Activated naive CD8-positive, alpha-beta T cell treated with anti-CD3 and anti-CD28 coated beads for 36 hours (primary cell): ENCODE measurements at places on chromosomes 3 and 15. TPM values are rescaled to one million over a fixed set of nuclear protein-coding genes. Genes with fewer than 3 reads are reported as not detected.
A peak's percentile ranks its signal among the peaks of the same experiment; 100 is the strongest.

DNA sequence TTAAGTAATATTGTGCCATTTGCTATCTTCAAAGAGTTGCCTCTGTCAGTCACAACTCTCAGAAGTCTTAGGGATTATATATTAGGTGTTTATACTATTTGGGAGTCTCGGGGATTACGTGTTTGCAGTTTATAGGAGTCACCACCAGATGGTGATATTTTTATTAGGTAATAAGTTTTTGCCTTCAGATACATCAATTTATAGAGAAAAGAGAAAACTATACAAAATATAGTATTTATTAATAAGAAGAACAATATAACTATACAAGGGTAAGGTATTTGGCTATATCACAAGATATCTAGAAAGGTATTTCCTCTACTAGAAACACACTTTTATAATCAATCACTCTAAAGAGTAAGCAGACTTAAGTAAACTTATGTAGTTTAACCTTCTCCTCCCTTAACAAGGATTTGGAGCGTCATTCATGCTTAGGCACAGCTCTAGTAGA lies 10.7 kb upstream of the DHX36 start:
- no peak for DNase-seq
- no peak overlapping the region for H3K27ac ChIP-seq
- no peaks in the 10 kb centered on the region for H3K4me1 ChIP-seq
- no peaks in the 10 kb centered on the region for H3K36me3 ChIP-seq
- no peak overlapping the region for H3K4me3 ChIP-seq

GRCh38 chr3:128433837-128434165 lies 32.9 kb downstream of the DNAJB8 start:
- H3K27ac ChIP-seq, result no peak overlapping the region
- no peaks in the 10 kb centered on the region for H3K36me3 ChIP-seq
- H3K27me3 ChIP-seq, result peaks cover 62% of the 10 kb centered on the region
- H3K4me1 ChIP-seq, result peaks cover 7% of the 10 kb centered on the region

The DOCK3 gene
- total RNA-seq, result 2.1 TPM

The TEX55 gene
- total RNA-seq, result not detected

The ACTRT3 gene
- total RNA-seq, result 1.7 TPM

- no peak overlapping the region for H3K27ac ChIP-seq
- no peaks in the 10 kb centered on the region for H3K36me3 ChIP-seq
- H3K4me1 ChIP-seq, result no peaks in the 10 kb centered on the region
- no peak overlapping the region for H3K4me3 ChIP-seq
- DNase-seq, result no peak
Measured at GRCh38 chr15:64749167-64749566, 26.2 kb downstream of the RBPMS2 start.

- peak overlapping the region; percentile 67 for H3K27ac ChIP-seq
- peak; percentile 18 for DNase-seq
Measured at GRCh38 chr15:52005748-52006701, 13.0 kb upstream of the MAPK6 start.

The LRTM1 gene
- not detected for total RNA-seq

DNA sequence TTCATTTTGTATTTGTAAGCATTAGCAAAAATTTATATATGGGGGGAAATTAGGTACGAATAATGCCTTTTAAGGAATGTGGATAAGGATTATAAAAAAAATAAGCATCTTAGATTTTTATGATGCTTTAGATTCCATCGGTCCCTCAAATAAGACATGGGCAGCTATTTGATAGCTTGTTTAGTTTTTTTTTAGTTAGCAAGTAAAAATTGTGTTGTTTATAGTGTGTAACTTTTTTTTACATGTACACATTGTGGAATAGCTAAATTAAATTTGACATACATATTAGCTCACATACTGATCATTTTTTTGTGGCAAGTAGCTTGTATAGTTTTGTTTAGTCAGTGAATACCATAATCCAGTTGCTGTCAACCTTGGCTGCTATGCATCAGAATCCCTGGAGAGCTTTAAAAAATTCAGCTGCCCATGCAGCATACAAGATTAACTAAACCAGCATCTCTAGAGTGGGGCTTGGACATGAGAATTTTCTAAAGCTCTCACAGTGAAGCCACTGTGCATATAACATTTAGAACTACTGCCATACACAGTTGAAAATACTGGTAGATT lies 53.9 kb downstream of the TMOD3 start:
- peaks cover 25% of the 10 kb centered on the region for H3K36me3 ChIP-seq
- H3K4me3 ChIP-seq, result no peak overlapping the region
- no peaks in the 10 kb centered on the region for H3K27me3 ChIP-seq
- no peak for DNase-seq

DNA sequence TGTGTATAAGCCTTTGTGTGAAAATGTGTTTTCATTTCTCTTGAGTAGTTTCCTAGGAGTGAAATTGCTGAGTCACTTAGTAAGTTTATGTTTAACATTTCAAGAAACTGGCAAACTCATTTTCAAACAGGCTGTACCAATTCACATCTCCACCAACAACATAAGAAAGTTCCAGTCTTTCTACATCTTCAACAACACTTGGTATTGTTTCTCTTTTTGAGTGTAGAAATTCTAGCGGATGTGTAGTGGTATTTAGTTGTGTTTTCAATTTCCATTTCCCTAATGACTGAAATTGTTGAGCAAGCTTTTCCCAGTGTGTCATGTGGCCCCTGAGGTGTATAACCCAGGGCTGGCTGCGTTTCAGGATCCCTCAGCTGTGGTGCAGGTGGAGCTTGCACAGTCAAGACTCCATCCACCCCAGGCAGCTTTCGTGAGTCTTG lies 258.5 kb downstream of the PDCD6IP start:
- no peaks in the 10 kb centered on the region for H3K36me3 ChIP-seq
- H3K27ac ChIP-seq, result no peak overlapping the region
- no peak overlapping the region for H3K4me3 ChIP-seq
- H3K4me1 ChIP-seq, result no peaks in the 10 kb centered on the region

The POC1A gene
- total RNA-seq, result 23.8 TPM

- H3K4me1 ChIP-seq, result peaks cover 34% of the 10 kb centered on the region
- no peak overlapping the region for H3K27ac ChIP-seq
- no peaks in the 10 kb centered on the region for H3K27me3 ChIP-seq
- no peak overlapping the region for H3K4me3 ChIP-seq
Measured at GRCh38 chr3:58329150-58329921, 3.4 kb upstream of the PXK start.

GRCh38 chr3:194342861-194343560 lies 8.1 kb downstream of the CPN2 start:
- peaks cover 11% of the 10 kb centered on the region for H3K27me3 ChIP-seq
- DNase-seq, result no peak

The SGO1 gene
- 25.6 TPM for total RNA-seq

DNA sequence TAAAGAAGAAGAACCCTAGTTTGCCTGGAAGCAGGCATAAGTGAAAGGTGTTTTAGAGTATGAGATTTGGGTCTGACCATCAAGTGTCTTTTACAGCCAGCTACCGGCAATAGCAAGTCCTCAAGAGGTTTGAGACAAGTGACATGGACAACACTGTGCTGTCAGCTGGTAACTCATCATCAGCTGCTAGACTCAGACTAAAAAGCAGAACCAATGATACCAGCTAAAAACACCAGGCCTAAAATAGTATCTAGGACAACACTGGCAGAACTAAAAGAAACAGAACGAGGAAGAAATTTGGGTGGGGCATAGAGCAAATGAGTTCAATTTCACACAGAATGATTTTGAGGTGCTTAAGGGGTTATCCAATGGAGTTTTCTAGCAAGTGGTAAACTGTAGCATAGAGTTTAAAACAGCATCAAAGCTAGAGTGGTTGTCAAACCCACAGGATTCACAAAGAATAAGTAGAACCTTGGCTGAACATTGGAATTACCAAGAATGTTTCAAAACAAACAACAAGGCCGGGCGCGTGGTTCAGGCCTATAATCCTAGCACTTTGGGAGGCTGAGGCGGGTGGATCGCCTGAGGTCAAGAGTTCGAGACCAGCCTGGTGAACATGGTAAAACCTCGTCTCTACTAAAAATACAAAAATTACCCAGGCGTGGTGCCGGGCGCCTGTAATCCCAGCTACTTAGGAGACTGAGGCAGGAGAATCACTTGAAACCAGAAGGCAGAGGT lies 3.9 kb downstream of the CIAO2A start:
- no peak overlapping the region for H3K4me3 ChIP-seq
- no peak overlapping the region for H3K27ac ChIP-seq
- H3K27me3 ChIP-seq, result no peaks in the 10 kb centered on the region
- peaks cover 22% of the 10 kb centered on the region for H3K4me1 ChIP-seq
- no peak for DNase-seq
- H3K36me3 ChIP-seq, result peaks cover 36% of the 10 kb centered on the region

The FILIP1L gene
- total RNA-seq, result 0.48 TPM

The ACKR2 gene
- total RNA-seq, result 2.8 TPM

The NEO1 gene
- 4.1 TPM for total RNA-seq

The LRRIQ4 gene
- 0.18 TPM for total RNA-seq

DNA sequence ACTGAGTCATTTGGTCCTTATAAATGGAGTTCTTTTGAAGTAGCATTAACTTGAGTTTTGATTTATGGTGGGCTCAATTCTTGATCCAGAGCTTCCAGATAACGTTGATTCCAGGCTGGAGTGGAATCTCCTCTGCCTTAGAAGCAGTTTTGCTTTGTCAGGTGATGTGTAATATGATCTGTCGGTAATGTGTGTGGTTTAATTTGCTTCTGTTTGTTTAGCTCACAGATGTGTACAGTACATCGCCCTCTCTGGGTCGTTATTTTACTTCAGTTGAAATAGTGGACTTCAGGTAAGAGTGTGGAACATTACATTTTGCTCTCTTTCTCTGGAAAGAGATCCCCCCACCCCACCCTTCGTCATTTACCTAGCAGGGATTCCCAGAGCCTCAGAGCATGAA lies 23.1 kb downstream of the C3orf52 start:
- no peak overlapping the region for H3K4me3 ChIP-seq
- H3K4me1 ChIP-seq, result peaks cover 3% of the 10 kb centered on the region
- H3K36me3 ChIP-seq, result no peaks in the 10 kb centered on the region
- no peak for DNase-seq
- no peaks in the 10 kb centered on the region for H3K27me3 ChIP-seq

DNA sequence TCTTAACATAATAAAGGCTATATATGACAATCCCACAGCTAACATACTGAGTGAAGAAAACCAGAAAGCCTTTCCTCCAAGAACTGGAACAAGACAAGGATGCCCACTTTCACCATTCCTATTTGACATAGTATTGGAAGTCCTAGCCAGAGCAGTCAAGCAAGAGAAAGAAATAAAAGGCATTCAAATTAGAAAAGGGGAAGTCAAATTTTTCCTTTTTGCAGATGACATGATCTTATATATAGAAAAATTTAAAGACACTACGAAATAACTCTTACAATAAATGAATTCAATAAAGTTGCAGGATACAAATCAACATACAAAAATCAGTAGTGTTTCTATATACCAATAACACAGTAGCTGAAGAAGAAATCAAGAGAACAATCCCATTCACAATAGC lies 42.2 kb upstream of the CP start:
- H3K27me3 ChIP-seq, result peaks cover 5% of the 10 kb centered on the region
- H3K27ac ChIP-seq, result no peak overlapping the region
- no peaks in the 10 kb centered on the region for H3K4me1 ChIP-seq
- DNase-seq, result no peak
- H3K36me3 ChIP-seq, result no peaks in the 10 kb centered on the region

DNA sequence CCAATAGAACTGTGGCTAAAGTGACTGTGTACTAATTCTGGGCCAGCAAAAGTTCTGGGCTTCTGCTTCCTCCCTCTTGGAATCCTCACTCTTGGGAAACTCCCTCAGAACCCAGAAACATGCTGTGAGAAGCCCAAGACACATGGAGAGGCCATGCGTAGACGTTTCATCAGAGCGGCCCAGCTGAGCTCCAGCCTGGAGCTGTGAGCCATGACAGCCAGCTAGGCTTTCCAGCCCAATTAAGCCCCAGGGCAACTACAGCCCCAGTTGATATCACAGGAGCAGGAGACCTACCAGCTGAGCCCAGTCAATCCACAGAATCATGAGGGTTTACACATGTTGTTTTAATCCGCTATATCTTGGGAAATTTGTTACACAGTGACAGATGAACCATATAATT lies 43.6 kb upstream of the CNOT10 start:
- no peaks in the 10 kb centered on the region for H3K4me1 ChIP-seq
- H3K27me3 ChIP-seq, result peaks cover 21% of the 10 kb centered on the region
- no peak overlapping the region for H3K27ac ChIP-seq
- no peak overlapping the region for H3K4me3 ChIP-seq
- H3K36me3 ChIP-seq, result no peaks in the 10 kb centered on the region

DNA sequence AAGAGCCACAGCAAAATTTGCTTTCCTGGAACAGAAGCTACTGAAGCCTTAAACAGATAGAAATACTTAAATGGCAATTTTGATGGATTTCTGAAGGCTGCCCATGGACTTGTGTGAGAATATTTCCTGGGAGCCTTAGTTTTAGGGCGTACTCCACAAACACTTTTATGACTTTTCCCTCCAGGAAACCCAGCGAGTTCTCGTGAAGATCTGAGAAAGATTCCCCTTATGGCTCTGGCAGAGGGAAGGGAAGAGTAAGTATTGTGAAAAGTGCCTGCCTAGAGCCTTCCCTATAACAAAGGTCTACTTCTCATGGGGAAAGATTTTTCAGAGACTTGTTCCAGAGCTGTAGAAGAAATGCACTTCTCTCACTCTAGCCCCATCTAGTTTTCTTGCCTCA lies 31.1 kb upstream of the TRAT1 start:
- H3K27me3 ChIP-seq, result no peaks in the 10 kb centered on the region
- H3K4me1 ChIP-seq, result no peaks in the 10 kb centered on the region
- H3K4me3 ChIP-seq, result no peak overlapping the region
- no peak for DNase-seq

The FBXW12 gene
- not detected for total RNA-seq

- H3K4me1 ChIP-seq, result peaks cover 27% of the 10 kb centered on the region
- DNase-seq, result no peak
- H3K36me3 ChIP-seq, result no peaks in the 10 kb centered on the region
- H3K27me3 ChIP-seq, result no peaks in the 10 kb centered on the region
- peak overlapping the region; percentile 2 for H3K4me3 ChIP-seq
Measured at GRCh38 chr3:38421679-38422336, 31.9 kb upstream of the ACVR2B start.

The AMIGO3 gene
- total RNA-seq, result not detected

DNA sequence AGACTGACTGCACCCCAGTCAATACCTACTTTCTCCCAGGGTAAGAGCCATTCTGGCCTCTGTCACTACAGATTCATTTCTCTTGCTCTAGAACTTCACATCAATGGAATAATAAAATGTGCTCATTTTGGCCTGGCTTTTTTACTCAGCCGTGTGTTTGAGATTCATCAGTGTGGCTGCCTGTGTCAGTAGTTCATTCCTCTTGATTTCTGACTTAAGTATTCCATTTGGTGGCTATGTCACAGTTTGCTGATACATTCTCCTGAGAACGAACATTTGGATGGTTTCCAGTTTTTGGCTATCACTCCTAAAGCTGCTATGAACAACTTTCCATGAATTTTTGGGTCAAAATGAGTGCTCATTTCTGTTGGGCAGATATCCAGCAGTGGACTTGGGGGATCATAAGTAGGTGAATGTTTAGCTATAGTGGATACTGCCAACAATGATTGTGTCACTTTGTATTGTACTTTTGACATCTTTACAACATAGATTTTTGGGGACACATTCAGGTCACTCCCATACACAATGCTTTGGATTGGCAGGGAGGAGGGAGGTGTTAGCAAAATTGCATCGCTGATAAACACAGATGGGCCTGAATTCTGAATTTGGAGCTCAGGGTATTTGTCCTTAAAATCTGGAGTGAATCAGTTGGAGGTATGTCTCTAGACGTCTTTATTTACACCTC lies 19.8 kb upstream of the FAM107A start:
- no peak overlapping the region for H3K4me3 ChIP-seq
- no peak overlapping the region for H3K27ac ChIP-seq
- peaks cover 12% of the 10 kb centered on the region for H3K27me3 ChIP-seq
- no peak for DNase-seq
- H3K36me3 ChIP-seq, result no peaks in the 10 kb centered on the region

The PROK2 gene
- not detected for total RNA-seq

The AADACL2 gene
- not detected for total RNA-seq

The ATP13A5 gene
- total RNA-seq, result not detected

GRCh38 chr3:114942773-114943172 lies 204.3 kb downstream of the ZBTB20 start:
- DNase-seq, result no peak
- H3K27me3 ChIP-seq, result no peaks in the 10 kb centered on the region
- peaks cover 10% of the 10 kb centered on the region for H3K4me1 ChIP-seq
- peaks cover 15% of the 10 kb centered on the region for H3K36me3 ChIP-seq

The CALML4 gene
- total RNA-seq, result 5.4 TPM
